ENCODE measurements at places on chromosomes 5 and 9.

DNA sequence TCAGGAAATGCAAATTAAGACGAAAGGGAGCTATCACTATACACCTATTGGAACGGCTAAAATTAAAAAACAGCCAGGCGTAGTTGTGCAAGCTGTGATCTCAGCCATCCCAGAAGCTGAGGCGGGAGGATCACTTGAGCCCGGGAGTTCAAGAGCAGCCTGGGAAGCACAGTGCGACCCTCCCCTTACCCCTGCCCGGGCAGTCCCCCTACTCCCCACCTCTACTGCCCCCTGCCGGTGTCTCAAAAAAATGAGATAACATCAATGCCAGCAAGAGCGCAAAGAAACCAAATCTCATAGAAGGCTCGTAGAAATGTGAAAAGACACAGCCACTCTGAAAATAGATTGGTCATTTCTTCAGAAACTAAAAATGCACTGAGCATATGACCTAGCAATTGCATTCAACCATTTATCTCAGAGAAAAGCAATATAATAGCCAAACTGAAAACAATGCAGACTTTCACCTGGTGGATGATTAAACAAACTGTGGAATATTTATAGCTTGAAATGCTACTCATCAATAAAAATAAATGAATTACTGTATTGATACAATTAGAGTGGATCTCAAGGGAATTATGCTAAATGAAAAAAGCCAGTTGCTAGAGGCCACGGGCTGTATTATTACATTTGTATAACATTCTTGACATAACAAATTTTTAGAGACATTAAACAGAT, 20.6 kb downstream of the OR2V2 start:
- DNase-seq: no peak

- DNase-seq: no peak
These were observed 29.5 kb upstream of the OSMR start for GRCh38 chr5:38816083-38817030.

DNA sequence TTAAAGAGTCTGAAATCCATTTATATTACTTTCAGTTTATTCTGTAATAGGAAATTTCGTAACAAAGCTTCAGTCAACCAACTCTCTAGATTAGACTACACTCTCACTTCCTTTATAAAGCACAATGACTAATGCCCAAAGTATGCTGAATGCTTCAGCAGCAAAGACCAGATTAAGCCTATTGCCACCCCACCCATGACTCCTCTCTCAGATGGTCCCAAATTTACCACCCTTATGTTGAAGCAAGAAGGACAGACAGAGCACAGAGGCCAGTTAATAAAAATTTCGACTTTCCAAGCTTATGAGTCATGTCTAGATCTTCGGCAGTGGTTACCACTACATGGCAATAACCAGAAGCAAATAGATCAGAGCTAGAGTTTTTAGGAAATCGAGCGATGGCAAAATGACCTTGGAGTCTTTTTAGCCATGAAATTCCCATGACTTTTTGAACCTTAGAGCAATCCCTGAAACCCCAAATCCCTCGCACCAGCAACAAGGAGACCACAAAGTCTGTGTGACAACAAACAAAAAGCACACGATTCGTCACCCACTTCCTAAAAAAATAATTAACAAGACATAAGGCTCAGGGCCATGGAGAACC, 287.8 kb upstream of the RASA1 start:
- no peak for DNase-seq

GRCh38 chr5:37184748-37185364, 64.3 kb downstream of the CPLANE1 start:
- no peak for DNase-seq

DNA sequence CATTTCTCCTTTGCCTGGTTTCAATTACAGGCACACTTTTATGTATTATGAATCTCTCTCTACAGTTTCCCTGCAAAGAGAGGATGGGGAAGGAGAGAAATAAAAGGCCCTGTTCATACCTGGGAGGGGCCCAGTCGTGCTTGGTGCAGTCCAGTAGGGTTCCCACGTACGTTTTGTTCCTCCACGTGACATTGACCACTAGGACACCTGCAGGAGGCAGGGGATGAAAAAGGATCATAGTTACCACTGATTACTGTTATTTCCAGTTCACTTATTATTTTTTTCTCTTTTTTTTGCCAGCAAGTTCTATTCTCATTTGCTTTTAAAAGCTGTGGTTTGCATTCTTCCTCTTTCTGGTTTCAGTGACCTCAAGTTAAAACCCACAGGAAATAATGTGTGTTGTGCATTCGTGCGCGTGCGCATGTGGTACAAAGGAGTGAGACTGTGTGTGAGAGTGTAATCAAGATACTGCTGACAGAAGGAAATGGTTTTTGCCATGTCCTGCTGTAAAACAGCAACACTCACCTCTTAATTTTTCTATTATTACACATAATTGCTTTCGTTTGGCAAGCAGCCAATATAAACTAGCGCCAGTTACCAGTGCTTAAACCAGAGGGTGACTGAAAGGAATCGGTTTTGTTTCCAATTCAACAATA, 96.8 kb downstream of the ZNF608 start:
- DNase-seq: no peak

- DNase-seq: no peak
These were observed 58.8 kb upstream of the NEK6 start for GRCh38 chr9:124198948-124199347.

DNA sequence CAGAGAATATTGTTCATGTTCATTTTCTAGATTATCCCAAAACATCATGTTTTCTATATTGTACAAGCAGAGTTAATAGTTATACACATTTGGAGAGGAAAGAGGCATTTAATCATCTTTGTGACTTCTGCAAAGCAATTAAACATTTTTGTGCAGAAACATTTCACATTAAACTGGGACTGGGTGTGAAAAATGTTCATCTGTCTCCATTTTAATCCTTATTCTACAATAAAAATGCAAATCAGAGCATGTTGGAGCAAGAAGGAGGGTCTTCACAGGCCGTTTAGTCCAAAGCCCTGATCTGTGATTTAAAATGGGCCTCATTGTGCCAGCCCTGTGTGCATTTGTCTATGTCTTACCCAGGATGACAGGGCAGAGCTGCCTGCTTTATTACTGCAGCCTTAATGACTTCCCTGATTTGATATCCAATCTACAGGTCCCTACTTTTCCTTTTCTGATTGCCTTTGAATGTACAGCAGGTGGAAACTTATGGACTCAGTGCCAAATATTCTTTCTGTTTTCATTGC, 183.5 kb downstream of the CAVIN4 start:
- no peak for DNase-seq

- no peak for DNase-seq
These were observed 4.5 kb upstream of the MPDZ start for GRCh38 chr9:13284011-13284410.

DNA sequence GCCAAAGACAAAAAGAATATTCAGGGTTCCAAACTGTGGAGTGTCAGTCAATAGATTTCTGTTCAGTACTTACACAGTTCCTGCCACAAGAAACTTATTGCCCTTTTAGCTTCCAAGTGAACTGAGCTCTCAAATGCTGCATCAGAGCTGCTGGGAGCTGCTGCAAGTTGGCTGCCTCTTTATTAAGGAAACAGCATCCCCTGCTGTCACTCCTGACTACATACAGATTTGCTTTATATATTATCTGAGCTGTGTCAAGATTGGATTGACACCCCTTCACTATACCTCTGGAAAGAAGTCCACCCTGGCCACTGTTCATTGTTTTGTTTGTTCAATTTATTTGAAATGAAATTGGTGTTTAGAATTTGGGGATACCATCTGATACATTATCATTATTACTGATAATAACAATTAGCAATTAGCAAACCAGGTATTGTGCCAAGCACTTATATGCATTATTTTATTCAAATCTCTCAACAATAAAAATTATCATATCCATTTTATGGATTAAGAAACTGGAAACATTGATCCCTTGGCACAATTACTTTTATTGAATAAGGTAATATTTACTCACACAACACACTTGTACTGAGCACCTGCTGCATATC, 16.4 kb upstream of the C5orf58 start:
- DNase-seq: no peak

- DNase-seq: no peak
These were observed 2.6 kb upstream of the GZMK start for GRCh38 chr5:55021410-55021809.

GRCh38 chr5:68406767-68407241, 191.2 kb downstream of the PIK3R1 start:
- no peak for DNase-seq

DNA sequence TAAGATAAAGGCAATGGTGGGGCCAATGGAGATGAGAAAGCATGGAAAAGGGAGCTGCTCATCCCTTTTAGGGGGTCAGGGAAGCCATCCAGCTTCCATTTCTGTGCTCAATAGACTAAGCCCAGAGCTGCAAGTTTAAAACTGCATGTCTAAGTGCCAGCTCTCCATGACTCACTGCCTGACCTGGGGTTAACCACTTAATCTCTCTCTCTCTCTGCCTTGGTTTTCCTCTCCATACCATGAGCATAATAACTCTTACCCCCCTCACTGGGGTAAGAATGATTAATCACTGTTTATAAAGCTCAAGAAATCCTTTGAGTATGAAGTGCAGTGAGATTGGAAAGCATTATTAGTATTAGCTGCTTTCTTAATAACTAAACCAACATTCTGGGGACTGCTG, 1382.4 kb upstream of the WWC1 start:
- no peak for DNase-seq

DNA sequence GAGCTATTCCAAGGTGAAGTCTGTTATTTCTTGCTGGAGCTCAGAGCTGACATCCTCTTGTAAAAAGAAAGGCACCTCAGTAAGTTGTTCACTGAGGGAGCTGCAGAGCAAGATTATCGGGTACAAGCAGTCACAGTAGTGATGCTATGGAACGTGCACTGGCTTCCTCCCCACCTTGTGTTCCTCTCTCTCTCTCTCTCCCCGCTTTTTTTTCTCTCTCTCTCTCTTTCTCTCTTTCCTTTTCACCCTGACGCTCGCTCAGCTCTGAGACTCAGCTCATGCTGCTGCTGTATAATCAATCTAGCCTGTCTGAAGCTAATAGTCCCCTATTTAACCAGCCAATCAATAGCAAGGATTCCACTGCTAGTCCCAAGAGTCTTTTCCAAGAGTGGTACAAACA, 587.6 kb upstream of the CDH18 start:
- DNase-seq: no peak

DNA sequence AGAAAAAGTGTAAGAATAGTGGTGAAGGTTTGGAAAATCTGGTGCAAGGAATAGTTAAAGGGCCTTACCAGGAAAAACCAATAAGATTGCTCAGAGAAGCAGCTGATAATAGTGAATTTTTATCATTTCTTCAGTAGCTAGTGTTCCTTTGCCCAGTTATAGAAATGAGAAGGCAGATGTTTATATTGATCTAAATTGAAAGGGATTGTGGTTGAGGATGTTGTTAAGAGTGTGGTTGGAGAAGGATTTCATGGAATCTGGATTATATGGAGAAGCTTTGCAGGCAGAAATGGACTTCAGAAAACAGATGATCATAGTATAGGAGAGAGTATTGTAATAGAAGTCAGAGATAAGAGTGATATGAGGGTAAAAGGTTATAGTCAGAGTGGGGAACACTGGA, 102.6 kb downstream of the XRCC4 start:
- no peak for DNase-seq

GRCh38 chr5:1004461-1005248, 3.9 kb upstream of the NKD2 start:
- no peak for DNase-seq

DNA sequence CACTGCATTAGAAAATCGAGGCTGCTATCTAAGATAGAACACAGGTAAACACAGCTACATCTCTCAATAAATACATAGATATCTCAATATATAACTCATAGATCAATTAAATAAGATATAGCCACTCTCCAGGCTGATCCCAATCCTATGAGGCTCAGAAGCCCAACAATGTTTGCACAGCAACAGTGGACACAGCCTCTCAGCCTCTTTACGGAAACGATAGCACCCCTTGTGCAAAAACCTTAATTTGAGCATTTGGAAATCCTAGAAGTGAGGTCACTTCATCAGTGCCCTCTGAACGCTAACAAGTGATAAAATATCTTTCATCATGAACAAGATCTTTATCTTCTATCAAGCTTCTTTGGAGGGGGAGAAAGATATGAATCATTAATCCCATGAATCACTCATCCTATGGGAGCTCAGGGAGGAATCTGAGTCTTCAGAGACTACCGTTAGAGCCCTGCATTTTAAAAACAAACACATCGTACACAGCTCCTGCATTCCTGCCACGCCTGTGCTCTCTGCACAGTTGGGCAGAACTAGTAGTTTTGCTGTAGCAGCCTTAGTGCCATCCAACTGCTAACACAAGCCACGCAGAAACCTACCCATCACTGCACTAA, 71.4 kb downstream of the MED27 start:
- DNase-seq: no peak

DNA sequence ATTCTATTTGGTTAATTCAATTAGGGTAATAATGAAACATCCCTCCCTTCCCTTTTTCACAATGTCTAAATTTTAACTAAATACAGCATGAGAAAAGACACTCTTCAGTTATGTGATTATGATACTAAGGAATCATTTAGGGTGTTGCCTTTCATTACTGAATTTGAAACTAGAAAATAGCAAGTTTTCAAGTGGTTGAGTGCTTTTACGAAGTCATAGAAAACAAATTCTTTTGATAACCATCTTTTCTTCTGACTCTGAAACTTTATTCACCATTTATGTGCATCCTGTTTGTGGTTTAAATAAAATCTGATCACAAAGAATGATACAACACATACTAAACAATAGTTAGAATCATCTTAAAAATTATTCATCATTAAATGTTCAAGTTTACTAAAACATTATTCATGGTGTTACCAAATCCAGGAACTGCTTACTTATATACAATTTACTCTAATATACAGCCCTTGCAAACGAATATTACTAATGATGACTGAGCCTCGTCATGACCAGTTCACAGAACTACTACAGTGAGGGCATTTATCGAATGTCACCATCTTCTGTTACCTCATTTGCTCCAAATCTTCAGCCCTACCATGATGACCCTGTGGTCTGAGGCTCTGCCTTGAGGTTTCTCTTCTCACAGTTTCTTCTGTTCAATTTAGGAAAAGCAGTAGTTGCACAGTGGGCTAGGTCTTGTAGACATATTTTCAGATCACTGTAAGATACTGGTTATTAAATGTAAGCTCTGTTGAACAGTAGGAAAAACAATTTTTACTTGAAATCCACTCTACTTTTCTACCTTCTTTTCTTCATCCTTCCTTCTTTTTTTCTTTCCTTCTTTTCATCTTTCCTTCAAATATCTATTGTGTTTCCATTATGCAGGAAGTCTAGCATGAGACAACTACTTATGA, 18.3 kb upstream of the IL9 start:
- no peak for DNase-seq

DNA sequence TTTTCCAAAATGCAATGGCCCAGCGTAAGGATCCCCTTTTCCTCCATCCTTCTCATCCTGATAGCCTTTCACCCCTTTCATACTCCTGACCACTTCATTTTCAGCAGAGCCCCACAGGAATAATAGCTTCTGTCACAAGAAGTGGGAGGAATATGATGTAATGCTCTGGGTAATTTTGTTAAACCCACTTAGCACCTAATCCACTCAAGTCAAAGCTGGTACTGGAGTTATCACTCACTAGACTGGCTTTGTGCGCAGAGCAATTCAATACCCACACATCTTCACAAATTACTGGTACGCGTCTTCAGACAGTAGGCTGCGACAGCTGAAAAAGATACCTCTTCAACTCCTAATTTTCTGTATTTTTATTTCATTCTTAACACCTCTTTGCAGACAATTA, 2232.8 kb upstream of the WWC1 start:
- DNase-seq: no peak

All from stimulated activated CD4-positive, alpha-beta T cell treated with anti-CD3 and anti-CD28 coated beads, TNF-alpha, amount 100 ng/mL, for 48 hours (primary cell).